ENCODE measurements at places on chromosomes 3 and 15.

- DNase-seq: no peak
These were observed 1101.9 kb downstream of the ROBO1 start for GRCh38 chr3:78665776-78666469.

DNA sequence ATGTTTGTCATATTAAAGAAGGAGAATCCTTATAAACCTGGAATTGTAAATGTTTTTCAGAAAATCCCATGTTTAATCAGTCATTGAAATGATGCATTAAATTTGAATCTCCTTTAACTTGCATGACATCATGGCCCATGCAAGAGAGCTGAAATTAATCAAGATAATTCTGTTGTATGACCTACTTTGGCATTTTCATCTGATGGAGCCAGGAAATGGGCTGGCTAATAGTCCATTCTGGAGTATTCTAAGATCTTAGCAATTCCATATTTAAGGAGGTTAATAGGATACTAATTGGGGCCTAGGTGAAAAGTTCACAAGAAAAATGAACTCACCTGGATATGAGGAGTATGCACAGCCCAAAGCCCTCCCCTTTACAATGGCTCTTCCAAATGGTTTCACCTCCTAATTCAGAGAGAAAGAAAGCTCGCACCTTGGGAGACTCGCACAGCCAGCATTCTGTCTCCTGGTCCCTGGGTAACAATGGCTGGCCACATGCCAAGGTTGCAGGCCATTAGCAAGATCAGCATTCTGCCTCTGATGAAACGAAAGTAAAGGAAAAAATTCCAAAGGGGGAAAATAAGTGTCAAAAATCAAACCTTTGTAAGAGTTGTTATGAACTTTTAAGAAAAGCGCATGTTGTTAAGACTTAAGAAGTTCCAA lies 786.4 kb downstream of the MCTP2 start:
- no peak for DNase-seq

DNA sequence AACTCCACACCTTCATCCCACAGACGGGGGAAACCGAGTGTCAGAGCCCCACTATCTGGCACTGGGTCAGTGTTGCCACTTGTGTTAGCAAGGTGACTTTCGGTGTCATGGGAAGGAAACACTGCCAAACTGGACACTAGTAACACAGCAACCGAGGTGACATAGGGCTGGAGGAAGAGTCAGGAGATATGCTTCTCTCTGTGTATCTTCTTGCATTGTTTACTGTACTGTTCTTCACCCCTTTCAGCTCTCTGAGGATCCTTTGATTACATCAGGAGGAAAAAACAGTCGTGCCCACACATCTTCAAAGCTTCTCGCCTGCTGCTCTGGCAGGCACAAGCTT lies 109.4 kb upstream of the RAD18 start:
- no peak for DNase-seq

- peak; percentile 22 for DNase-seq
These were observed 95.4 kb downstream of the PLOD2 start for GRCh38 chr3:146065573-146066006.

DNA sequence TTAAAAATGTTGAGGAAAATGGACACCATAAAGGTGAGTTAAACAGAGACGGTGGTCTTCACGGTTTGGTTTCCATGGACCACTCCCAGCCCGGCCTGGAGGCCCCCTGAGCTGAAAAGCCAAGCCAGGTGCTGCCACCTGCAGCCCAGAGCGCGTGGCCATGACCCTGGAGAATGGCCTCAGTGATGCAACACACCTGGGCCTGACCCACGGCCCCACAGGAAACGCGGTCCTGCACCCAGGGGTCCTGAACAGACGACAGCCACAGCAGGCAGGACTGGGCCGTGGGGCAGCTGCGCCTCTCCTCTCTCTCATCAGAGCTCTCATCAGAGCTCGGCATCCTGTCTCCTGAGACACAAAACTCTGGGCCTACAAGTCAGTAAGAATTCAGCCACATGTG lies 64.1 kb downstream of the NIPA2 start:
- no peak for DNase-seq

DNA sequence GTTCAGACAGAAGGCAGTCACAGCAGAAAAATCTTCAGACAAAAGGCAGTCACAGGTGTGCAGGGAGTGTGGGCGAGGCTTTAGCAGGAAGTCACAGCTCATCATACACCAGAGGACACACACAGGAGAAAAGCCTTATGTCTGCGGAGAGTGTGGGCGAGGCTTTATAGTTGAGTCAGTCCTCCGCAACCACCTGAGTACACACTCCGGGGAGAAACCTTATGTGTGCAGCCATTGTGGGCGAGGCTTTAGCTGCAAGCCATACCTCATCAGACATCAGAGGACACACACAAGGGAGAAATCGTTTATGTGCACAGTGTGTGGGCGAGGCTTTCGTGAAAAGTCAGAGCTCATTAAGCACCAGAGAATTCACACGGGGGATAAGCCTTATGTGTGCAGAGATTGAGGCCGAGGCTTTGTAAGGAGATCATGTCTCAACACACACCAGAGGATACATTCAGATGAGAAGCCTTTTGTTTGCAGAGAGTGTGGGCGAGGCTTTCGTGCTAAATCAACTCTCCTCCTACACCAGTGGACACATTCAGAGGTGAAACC lies 27.6 kb downstream of the ZNF589 start:
- DNase-seq: peak; percentile 78

DNA sequence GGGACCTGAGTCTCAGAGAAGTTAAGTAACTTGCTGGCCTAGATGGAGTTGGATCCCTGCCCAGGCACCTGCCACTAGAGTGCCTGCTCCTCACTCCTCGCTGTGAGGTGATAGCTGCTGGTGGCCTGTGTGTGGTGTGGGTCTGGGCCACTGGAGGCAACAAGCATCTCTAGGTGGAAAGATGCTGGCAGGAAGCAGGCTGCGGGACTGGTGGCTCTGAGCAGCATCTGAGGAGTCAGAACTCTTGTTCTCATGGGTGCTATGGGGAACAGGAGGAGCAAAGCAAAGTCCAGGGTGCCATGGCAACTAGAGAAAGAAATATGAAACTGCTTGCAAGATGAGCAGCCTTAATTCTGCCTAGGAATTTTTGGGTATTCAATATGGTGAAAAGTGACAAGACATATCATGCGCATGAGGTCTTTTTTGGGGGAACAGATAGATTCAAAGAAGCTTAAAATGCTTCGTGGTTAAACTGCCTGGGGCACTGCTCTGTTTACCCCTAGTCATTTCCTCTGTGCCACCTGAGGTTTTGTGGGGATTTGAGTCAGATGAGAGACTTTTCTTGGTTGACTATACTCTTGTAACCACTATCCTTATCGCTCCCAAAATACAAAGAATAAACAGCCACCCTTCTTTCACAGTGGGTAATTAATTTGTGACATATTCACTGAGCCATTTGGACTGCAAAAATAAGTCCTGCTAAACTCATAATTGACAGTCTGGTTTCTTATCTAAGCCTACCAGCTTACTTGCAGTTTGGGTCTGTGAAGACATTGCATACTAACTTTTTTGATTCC lies 50.3 kb downstream of the MED12L start:
- DNase-seq: peak; percentile 26

GRCh38 chr3:30673425-30674341 lies 67.3 kb downstream of the TGFBR2 start:
- no peak for DNase-seq

DNA sequence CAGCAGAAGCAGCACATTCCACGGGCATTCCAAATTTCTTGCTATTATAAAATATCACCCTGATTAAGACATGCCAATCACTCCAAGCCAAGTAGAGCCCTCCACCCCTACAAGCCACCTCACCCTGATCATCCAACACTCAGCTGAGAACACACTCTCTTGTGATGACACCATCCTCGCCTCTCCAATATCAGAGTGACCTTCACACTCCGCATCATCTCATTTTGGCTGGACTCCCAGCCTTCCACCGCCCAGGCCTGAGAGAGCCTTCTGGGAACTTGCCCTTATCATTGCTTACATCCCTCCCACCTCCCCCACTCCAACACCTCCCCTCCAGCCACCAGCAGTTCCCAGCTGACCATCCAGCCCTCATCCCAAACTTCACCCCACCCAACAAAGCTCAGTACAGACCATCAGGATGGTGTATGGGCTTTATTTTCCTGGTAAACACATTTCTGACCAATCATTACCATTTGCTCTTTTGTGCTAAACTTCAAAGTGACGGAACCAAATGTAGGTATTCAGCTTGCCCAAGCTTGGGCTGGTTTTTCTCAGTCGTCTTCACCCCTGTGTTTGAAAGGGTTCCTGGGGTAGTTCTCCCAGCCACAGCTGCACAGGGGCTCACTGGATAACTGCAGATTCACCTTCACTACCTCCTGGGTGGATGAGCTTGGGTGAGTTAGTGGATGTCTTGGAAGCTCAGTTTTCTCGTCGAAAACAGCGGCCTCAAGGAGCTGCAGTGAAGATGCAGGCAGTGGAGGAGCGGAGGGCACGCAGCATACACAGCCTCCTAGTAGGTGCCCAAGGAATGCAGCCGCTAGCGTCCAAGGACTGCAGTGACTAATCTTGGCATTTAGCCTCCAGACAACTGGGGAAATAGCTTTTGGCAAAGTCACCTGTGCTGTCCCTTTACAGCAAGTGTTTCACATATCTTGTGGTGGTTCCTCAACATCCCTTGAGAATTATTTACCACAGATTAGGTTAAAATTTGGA lies 115.1 kb downstream of the LIPC start:
- no peak for DNase-seq

- DNase-seq: no peak
These were observed 59.1 kb downstream of the GOLIM4 start for GRCh38 chr3:168036619-168037018.

- DNase-seq: no peak
These were observed 39.4 kb downstream of the KAT2B start for GRCh38 chr3:20079621-20080020.

GRCh38 chr3:150248116-150248887 lies 159.8 kb upstream of the TSC22D2 start:
- DNase-seq: no peak

GRCh38 chr15:31905054-31905453 lies 125.3 kb upstream of the CHRNA7 start:
- DNase-seq: no peak

DNA sequence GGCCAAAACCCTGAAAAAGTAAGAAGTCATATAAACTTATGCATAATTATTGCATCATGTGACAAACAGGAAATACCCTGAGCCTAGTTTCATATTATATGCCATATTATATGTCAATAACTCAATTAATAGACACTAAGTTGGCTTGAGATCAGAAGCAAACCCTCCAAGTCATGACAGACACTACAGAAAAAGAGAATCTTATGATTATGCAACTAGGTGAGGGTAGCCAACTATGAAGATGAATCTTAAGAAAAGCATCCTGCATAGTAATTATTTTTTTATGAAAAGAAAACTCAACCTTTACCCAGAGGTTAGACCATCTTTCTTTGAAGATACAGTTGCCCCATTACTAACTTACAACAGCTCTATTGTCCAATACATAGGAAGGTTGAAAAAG lies 192.4 kb upstream of the VEPH1 start:
- DNase-seq: no peak

DNA sequence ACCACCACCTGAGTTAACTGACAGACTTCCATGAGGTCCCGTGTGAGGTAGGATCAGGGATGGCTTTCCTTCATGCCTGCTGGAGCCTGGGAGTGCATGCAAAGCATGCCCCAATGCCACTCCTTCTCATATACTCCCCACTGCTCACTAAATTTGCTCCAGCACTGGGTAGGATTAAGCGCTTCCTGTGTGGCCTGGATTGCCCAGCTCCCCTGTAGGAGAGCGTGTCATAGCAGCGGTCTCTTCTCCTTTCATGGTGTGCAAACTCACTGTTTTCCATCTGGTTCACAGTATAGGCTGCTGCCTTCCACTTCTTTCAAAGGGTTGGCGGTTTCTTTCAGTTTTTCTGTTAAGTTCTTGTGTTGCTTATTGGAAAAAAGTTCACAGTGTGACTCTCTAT lies 34.1 kb upstream of the ABI3BP start:
- no peak for DNase-seq

DNA sequence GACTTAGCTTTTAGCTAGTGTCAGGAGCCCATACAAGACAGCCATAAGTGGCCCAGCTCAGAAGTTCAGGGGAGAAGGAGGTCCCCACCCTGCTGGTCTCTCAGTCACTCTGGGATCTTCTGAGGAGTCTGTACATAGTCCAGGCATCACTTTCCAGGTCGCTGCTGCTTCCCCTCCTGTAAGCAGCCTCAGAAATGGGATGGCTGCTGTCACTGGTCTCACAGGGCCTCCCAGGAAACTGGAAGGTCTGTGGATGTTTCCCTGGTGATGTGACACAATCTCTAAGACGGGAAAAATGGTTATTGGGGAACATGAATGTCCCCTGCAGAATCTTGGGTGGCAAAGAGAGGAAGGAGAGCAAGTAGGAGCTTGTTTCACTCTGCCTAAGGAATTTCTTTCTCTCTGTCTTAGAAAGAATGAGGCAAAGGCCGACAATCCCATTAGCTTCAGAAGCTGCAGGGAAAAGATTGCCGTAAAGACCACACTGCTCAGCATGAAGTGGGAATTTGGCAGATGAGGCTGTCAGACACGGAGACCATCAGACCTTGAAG lies 43.2 kb upstream of the TNFAIP8L3 start:
- DNase-seq: no peak

- no peak for DNase-seq
These were observed 154.4 kb downstream of the TUSC7 start for GRCh38 chr3:116863822-116864589.

GRCh38 chr3:134722969-134723368 lies 72.1 kb upstream of the EPHB1 start:
- no peak for DNase-seq

GRCh38 chr15:29134641-29135308 lies 134.8 kb downstream of the NSMCE3 start:
- no peak for DNase-seq

- DNase-seq: peak; percentile 68
These were observed 868 bp upstream of the TMEM87A start for GRCh38 chr15:42273900-42274701.

DNA sequence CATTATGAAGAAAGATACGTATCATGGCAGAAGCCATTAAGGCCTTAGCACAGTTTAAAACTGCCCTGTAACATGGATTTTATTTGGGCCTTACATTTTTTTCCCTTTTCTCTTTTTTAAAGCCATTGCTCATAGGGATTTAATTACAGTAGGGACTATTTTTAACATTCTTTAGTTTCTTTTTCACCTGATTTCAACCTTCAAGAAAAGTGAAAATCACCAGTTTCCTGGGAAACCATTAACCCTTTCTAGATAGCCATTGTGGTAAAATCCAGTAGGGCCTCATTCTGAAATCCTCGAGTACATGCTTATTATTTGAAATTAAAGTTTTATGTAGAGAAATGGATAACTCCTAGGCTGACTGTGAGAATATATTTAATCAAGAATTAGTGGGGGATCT lies 3.1 kb downstream of the SPRED1 start:
- no peak for DNase-seq

DNA sequence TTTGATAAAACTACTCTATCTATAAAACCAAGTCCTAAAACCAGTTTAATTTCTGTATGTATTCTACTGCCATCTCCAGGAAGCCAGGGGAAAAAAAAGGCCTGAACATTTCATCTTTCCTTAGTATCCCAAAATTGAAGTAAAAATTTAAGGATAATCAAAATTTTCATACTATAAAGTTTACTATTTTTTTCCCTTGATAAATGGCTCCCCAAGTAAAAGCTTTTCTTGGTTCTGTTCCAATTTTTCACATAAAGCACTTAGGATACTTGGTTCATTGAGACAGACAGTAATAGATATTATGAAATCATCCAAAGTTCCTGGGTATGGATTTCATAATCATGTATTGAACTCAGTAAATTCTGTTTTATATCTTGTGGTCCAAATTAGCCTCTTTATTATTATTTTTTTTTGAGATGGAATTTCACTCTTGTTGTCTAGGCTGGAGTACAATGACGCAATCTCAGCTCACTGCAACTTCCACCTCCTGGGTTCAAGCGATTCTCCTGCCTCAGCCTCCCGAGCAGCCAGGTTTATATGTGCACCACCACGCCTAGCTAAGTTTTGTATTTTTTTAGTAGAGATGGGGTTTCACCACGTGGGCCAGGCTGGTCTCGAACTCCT lies 34.5 kb downstream of the ICE2 start:
- DNase-seq: no peak
